ENCODE measurements at places on chromosomes 4 and X.

DNA sequence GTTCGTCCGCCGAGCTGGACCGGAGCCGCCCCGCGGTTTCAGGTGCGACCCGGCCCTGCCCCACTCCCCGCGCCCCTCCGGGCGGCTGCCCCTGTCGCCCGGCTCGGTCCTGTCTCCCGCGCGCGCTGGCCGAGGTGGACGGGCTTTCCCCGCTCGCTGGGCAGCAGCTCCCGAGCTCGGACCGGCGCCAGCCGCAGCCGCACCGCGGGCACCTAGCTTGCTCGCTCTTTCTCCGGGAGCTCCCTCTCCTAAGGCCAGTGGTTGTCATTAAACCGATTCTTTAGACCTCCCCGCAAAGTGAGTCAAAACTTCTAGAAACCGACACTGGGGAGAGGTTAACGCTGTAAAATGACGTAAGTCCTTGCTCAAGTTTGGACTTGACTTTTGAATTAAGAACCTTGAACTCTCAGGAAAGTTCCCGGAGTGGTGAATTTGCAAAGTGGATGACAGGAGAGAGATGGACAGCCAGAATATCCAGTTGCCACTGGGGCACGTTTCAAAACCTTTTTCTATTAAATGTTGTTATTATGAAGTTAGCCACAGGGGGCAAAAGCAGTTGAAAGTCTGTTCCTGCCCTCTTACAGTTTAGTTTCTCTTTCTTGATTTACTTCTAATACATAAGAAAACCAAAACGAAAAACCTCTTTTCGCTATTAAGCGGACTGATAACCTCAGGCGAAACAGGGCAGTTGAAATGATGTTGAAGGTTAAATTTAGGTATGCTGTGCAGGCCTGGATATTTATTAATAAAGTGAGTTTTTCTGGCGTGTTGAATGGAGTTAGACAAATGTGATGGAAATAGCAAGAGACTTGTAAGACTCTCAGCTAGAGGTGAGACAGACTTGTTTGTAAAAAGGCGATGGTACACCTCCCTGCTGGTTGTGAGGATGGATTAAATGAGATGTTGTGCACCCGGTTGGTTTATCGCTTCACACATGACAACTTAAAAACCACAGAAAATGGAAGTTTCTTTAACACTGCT, 847 bp downstream of the PI4K2B start:
- DNase-seq: peak; percentile 79

- DNase-seq: no peak
These were observed 65.5 kb downstream of the F9 start for GRCh38 chrX:139596068-139596467.

- no peak for DNase-seq
These were observed 255.2 kb upstream of the SFRP2 start for GRCh38 chr4:154044108-154044531.

DNA sequence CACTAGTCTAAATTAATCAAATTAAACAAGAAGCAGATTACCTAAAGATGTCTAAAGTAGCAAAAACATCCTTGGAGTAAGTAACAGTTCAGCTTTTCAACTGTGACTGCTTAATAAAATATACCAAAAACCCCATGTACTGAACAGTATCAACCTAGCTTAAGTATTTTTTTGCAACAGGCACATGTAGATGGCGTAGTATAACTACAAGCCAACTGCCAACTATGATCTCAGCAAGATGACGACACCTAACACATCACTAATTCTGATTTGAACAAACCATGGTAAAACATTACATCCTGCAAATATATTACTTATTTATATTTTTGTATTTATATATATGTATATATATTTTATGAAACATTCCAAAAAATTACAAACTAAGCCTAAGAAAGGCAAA, 24.5 kb downstream of the DHX15 start:
- no peak for DNase-seq
